ENCODE measurements at places on chromosomes 13 and 19.
A peak's percentile ranks its signal among the peaks of the same experiment; 100 is the strongest.

DNA sequence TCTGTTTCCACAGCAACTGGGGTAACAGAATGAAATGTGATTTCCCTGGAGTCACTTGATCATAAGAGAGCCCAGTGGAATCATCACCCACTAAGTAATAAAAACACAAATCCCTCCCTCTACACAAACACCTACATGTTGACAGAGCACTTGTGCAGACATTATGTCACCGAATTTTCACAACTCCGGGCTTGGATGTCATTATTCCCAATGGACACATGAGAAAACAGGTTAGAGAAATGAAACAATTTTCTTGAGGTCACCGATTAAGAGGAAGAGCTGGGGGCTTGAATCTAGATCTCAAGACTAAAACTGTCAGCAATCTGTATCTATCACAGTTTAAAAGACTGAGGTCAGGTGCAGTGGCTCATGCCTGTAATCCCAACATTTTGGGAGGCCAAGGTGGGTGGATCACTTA, 3.1 kb downstream of the XRCC1 start:
- no peak for DNase-seq

DNA sequence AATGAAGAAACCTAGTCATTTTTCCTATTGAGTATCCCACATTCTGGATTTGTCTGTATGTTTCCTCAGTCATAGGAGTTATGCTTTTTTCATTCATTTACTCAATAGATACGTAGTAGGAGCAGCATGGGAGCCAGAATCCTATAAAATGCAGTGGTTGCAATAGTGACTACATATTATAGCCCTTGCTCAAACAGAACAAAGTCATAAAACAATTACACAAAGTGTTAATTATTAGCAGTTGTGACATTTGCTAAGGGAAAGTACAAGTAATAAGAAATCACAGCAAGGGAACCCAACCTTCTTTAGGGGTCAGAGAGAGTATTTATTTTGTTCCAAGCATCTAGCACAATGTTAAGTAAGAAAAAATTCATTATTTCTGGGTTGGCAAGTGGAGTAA, 27.7 kb upstream of the POU4F1 start:
- DNase-seq = no peak

DNA sequence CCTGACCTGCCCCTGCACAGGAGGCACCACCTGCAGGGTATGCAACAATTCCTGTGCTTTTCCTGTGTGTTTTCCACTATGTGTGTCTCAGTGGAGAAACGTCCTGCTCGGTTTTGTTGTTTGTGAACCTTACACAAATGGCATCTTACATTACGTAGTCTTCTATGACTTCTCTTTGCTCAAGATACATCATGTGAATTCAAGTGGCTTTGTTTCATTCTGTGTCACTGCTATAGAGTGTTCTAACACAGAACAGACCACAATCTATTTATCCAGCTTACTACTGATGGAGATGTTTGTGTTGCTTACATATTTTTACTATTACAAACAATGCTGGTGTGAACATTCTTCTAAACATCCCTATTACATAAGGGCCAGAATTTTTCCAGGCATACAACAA, 97.7 kb downstream of the ANKRD10 start:
- DNase-seq = no peak

DNA sequence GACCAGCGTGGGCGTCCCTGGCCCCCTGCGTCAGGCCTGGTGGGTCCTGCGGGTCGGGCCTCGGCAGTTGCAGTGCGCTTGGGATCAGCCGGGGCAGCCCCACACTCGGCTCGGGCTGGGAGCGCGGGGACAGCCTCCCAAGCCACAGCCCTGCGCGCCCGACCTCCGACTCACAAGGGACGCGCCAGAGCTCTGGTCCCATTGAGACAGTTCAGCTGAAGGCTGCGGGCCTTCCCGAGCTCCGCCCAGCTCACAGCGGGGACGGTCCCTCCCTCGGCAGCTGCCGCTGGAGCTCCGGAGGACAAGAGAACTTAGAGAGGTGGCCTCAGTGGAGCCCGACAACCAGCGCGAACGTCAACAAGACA, 45.7 kb upstream of the ZNF730 start:
- no peak for DNase-seq

- no peak for DNase-seq
Measured at GRCh38 chr19:1482361-1483130, 3.5 kb upstream of the C19orf25 start.

- DNase-seq = no peak
Measured at GRCh38 chr13:113151745-113152690, 6.4 kb upstream of the PROZ start.

DNA sequence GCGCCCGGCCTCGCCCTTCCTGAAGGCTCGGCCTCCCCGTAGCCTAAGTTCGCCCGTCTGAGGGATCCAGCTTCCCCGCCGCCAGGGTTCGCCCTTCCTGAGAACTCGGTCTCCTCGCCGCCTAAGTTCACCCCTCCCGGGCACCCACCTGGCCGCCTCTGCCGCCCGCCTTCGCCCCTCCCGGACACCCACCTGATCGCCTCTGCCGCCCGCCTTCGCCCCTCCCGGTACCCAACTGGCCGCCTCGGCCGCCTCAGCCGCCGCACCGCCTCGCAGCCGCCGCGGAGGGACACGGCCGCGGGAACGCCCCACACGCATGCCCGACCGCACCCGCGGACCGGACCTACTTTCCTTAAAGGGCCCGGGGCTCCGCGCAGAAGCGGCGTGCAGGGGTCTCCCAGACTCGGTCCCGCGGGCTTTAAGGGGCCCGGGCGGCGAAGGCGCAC, at the start of gene MOB3A:
Gene MOB3A (minus strand): TSS at position 293 of the 446 bp plus-strand sequence. CDS start 17,766 bp downstream, outside the sequence.
- DNase-seq = no peak

DNA sequence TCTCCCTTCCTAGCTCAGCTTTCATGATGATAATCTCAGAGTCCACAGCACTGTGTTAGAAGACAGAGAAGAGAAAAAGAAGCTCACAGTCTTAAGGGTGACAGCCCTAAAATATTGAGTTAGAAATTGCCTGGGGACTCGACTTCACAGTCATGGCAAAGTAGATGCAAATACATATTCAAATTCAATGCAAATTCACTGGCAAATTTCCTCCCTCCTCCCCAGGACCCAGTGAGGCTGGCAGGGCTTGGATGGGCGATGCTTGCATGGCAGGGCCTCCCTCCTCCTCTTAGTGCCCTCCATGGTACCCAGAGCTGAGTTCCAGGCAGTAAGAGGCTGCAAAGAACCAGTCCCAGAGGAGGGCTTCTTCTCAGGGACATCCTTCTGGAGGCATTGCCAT, 115.6 kb upstream of the UQCRFS1 start:
- no peak for DNase-seq

GRCh38 chr13:42086582-42086981, 38.1 kb downstream of the DGKH start:
- DNase-seq = no peak

- no peak for DNase-seq
Measured at GRCh38 chr13:45180713-45181601, 19.9 kb downstream of the KCTD4 start.

DNA sequence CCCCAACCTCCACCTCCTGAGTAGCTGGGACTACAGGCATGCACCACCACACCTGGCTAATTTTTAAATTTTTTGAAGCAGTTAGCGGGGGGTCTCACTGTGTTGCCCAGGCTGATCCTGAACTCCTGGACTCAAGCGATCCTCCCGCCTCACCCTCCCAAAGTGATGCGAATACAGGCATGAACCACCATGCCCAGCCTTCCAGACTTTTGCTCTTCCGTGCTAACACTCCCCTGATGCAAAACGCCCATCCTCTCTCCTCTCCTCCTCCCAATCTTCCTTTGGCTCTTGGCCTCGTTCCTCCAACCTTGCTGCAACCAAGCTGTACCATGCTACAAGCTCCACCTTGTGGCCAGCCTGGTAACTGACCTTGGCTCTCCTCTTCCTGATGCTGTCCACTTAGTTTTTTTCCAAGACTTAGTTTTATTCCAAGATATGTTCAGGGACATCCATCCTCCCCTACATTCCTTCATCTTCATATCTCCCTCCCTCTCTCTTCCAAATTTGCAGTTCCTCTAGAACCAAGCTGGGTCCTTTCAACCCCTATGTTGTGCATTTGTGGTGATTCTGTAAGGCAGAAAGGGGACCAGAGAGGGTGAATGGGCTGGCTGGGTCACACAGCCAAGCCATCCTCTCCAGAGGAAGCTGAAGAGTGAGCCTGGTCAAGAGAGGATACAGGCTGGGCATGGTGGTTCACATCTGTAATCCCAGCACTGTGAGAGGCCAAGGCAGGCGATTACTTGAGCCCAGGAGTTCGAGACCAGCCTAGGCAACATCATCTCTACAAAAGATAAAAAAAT, 32.8 kb downstream of the TINCR start:
- no peak for DNase-seq

DNA sequence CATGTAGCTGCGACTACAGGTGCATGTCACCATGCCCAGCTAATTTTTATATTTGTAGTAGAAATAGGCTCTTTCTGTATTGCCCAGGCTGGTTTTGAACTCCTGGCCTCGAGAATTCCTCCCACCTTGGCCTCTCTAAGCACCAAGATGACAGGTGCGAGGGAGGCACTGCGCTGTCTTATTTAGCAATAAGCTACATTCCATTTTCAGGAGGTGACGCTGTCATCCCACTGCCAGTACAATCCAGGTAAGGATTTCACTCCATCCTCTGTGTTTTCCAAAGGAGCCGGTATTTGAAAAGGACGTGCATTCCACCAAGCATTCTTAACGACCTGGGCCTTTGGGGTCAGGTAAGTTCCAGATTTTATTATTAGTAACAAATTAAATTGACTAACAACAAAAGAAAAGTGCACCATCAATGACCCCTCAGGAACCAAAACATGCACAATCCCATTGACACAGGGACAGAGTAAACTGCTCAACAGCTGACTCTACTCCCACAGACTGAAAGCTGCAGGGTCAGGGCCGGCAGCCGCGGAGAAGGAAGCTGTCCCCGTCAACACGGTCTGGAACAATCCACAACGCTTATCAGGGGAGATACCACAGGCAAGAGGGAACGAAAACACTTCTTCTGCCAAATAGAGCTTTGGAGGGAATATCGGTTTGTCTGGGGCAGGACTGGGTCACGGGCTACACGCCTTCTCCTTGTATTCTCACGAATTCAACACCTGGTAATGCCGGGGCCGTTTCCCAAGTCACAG, 82.8 kb downstream of the INSR start:
- peak; percentile 21 for DNase-seq

DNA sequence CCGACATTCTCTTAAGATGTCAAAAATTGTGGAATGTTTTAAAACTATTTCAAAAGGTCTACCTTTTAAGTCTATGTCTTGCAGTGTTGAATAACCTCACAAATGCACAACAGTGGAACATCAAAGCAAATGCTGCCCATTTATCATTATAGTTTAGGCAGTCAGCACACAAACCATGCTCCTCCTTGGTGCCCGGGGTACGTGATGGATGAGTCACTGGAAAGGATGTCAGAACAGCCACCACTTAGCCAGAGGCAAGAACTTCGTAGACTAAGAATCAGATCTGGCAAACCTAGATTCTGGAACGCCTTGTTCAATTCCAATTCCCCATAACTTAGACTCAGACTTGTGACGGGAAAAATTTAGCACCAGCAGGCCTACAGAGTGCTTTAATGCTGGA, 343.6 kb downstream of the FGF9 start:
- no peak for DNase-seq

DNA sequence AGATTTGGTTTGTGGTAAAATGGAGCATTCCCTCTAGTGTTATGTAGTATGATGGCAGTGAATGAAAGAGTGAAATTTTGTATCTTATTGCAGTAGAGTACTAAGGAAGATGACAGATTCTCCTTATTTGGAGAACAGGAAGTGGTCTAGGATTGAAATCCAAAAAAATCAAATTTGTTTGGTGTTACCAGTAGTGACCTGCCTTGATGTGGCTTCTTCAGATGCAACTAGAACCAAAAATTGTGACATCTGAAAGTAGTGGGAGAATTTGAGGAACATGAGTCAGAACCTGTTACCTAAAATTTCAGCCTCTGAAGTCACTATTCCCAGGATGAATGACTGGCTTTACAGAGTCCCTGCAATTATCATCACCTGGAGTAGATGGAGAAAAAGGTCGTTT, 165.9 kb downstream of the KLF5 start:
- no peak for DNase-seq

GRCh38 chr13:80901530-80901929, 560.6 kb upstream of the SPRY2 start:
- DNase-seq = no peak

DNA sequence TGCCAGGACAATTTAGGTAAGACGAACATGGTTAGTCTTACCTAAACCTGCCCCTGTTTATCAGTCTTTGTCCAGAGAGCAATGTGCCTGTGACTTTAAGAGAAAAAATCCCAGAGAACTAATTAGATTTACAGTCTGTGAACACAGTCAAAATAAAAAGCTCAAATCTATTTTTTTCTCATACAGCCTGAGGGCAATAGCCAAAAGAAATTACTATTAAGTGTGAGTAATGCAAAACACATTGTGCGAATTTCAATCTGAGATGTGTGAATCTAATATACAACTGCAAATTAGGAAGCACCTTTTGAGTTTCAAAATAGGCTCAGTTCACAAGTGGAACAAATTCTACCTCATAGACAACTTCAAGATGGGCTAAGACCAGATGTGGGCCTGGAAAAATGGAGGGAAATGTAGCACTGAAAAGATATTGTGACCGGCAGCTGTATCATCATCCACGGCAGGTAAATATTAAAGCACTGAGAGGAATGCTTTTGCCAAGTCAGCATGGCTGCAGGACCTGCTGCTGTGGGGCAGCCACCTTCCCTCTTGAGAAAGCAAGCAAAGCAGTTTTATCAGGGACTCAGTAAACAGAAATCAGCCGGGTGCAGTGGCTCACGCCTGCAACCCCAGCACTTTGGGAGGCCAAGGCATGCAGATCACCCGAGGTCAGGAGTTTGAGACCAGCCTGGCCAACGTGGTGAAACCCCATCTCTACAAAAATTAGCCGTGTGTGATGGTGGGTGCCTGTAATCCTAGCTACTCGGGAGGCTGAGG, 114.8 kb downstream of the KATNAL1 start:
- no peak for DNase-seq

DNA sequence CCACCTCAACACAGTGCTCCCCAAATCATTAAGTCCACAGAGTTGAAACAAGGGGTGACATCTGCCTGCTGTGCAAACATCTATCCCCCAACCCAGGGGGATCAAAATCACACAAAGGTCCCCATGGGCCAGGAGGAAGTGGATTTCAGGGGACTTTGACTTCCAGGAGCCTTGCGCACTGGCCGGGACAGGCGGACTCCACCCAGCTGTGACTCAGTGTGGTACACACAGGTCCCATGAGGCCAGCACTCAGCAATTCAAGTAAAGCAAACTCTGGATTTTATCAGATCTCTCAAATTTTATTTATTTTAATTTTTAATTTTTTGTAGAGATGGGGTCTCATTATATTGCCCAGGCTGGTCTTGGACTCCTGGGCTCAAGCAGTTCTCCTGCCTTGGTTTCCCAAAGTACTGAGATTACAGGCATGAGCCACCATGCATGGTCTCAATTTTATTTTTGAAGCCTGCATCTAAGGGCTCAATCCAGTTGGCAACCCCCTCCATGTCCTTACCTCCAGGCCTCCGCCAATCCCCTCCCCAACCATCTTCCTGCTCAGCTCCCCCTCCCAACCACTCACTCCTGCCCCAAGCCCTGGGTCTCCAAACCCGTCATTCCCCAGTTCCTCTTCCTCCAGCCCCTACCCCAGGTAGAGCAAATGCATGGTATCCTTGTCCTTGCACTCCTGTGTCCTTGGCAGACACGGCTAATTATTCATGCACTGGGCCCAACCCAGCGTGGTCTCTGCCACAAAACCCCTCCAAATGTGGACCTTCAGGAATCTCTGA, 18.2 kb downstream of the ARHGAP33 start:
- no peak for DNase-seq

GRCh38 chr13:42548731-42549551, 25.0 kb upstream of the TNFSF11 start:
- DNase-seq = no peak

- no peak for DNase-seq
Measured at GRCh38 chr19:32104153-32104849, 241.1 kb upstream of the ZNF507 start.

- DNase-seq = no peak
Measured at GRCh38 chr13:99251921-99252320, 6.3 kb downstream of the GPR18 start.
